ENCODE measurements at places on chromosomes 2 and 18.

- DNase-seq: no peak
Measured at GRCh38 chr2:119246884-119247843, 23.5 kb downstream of the STEAP3 start.

- DNase-seq: no peak
Measured at GRCh38 chr2:96207073-96207773, 1.4 kb downstream of the STARD7 start.

- DNase-seq: no peak
Measured at GRCh38 chr2:188893972-188894371, 80.2 kb upstream of the COL3A1 start.

GRCh38 chr2:143162123-143162837 lies 33.1 kb downstream of the ARHGAP15 start:
- DNase-seq: no peak

DNA sequence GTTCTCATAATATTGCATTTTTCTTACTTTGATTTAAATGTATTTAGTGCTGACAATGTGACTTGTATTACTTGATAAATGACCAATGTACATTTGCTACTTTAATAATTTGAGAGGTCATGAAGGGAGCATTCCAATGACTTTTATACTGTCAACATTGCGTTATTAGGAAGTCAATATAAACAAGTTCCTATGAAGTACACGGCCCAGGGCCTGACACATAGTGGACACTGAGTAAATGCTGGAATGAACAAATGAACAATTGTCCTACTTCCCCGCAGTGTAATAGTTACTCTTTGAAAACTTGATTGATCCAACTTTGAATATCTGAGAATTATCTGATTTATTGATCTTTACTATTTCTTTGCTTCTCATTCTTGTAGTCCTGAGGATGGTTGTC lies 47.3 kb downstream of the PKP4 start:
- DNase-seq: no peak

DNA sequence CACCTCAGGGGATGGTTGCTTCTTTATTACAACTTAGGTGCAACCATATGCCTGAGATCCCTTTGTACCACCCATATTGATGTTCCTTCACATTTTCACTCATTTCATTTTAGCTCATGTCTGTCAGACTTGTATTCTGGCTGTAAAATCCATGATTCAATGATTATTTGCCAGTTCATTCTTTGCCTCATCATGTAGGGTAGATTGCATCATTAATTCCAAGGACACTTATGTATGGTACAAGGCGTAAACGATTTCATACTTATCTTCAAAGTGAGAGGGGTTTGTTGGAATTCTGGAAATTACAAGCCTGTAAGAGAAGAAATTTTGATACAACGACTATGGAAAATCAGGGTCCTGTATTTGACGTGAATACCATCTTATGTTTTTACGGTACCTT lies 685.0 kb upstream of the FANCL start:
- no peak for DNase-seq

DNA sequence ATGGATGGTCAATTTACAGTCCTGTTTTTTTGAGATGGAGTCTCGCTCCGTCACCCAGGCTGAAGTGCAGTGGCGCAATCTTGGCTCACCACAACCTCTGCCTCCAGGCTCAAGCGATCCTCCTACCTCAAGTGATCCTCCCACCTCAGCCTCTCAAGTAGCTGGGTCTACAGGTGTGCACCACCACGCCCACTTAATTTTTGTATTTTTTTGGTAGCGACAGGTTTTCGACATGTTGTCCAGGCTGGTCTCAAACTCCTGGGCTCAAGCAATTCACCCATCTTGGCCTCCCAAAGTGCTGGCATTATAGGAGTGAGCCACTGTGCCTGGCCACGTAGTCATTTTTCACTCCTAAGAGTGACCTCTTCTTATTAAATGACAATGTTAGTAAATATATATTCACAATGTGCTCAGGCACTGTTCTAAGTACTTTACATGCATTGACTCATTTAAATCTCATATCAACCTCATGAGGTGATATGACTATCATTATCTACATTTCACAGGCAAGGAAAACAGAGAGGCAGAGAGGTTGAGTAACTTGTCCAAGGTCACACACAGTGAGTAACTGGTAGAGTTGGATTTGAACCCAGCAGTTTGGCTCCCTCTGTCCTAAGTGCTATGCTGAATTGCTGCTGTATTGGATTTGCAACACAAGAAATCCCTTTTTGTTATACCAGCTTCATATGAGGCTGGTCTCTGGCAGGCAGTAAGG lies 5.6 kb upstream of the DIS3L2 start:
- no peak for DNase-seq

DNA sequence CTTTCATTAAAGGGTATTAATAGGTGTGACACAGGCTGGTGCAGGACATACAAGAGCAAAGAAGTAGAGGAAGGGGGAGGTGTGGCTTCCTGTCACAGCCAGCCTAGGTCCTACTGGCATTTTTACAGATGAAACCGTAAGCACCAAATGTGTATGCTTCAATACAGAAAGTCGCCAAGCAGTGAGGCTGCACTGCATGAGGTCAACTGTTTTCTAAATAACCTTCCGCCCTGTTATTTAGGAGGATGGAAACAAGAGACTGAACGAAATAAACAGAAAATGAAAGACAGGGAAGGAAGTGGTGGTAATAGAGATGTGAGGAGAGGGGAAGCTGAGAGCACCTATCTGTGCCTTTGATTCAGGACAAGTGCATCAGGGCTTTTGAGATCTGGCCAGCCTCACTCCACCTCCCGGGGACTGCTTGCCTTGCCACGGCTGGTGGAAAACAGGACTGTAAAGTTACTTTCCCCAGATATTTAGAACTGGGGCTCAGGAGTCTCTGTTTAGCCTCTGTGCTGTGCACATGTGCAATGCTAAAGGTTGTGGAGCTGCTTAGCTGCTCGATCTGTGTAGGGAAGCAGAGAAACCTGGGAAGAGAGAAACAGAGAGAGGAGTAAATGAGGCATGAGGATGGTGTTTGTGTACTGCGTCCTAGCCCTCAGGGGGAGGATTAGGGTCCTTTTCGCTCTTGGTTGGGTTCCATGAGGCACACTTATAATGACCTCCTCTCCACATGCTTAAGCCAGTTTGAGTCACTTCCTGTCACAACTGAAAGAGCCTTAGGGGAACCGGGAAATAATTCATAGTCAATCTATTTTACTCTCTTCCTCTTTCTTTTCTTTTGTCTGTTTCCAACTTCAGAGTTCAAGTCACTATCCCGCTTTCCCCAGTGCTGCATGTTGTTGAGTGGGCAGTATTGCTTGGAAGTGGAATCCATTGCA lies 62.3 kb upstream of the BOD1L2 start:
- DNase-seq: no peak

- DNase-seq: no peak
Measured at GRCh38 chr18:13558124-13558523, 168.2 kb downstream of the FAM210A start.

- DNase-seq: peak; percentile 11
Measured at GRCh38 chr2:23452853-23453420, 68.0 kb downstream of the KLHL29 start.
